ENCODE measurements at places on chromosomes 5 and 9.

DNA sequence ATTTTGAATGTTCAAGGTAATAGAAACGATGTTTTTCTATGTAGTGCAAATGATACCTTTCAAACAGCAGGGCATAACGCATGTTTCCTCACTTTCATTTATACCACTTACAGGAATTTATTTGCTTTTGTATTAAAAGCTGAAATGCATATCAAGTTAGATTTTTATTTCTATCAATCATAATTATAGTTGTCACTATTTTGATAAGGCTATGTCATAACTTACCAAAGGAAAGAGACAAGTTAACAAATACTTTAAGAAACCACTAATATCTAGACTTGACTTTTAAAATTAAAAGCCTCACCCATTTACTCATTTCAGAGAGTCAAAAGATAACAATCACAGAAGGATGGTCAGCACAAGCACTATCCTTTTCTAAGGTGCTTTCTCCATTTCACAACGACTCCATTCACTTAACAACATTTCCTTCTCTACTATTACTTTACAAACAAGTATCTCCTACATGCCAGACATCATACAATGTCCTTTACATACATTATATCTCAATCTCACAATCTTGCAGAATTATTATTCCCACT lies 12.6 kb downstream of the ERP44 start:
- no peak for DNase-seq

- no peak for DNase-seq
Measured at GRCh38 chr9:108162664-108163063, 673.1 kb upstream of the KLF4 start.

DNA sequence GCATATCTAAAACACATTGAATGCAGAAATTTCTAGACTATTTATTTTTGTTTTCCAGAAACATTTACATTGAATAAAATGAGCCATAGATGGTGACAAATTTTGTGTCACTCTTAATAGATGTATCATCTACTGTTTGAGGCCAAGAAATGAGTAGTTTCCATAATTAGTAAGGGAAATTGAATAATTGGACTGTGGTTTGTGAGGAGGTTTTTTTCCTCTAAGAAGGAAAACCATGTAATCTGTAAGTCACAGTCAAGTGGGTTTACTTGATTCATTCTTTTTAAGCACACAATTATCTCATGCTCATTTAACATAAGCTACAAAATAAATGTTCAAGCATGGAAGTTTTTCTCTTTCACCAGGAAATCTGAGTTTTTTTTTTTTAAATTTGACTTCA lies 876.4 kb downstream of the NR2F1-AS1 start:
- DNase-seq: no peak

- DNase-seq: no peak
Measured at GRCh38 chr5:23840083-23840482, 332.7 kb downstream of the PRDM9 start.

DNA sequence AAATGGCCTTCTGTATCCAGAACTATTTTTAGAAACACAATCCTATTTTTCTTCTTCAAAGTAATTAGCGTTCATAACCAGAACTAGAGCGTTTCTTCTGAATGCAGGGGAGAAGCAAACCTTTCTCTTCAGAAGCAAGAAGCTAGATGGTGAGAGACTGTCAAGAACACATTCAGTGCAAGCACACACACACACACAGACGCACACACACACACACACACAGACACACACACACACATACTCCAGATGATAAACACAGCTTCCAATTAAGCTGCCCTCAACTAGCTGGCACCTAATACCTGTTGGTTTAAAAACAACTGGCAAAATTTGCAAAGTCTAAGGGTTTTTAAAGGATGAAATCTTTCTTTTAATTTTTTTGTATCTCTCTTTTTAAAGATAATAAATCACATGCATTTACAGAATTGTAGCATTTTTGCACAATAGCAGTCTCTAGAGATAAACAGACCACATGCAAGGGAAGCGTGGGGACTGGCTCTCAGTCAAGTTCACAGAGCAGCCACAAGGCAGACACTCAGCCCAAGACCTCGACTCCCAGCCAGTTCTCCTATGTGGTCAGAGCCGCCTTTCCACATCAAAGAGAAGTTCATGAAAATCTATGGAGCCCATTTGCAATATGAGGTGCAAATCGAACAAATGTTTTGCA lies 138.5 kb downstream of the TTLL11 start:
- no peak for DNase-seq

GRCh38 chr5:122713041-122713440 lies 61.8 kb upstream of the SNX2 start:
- DNase-seq: no peak

DNA sequence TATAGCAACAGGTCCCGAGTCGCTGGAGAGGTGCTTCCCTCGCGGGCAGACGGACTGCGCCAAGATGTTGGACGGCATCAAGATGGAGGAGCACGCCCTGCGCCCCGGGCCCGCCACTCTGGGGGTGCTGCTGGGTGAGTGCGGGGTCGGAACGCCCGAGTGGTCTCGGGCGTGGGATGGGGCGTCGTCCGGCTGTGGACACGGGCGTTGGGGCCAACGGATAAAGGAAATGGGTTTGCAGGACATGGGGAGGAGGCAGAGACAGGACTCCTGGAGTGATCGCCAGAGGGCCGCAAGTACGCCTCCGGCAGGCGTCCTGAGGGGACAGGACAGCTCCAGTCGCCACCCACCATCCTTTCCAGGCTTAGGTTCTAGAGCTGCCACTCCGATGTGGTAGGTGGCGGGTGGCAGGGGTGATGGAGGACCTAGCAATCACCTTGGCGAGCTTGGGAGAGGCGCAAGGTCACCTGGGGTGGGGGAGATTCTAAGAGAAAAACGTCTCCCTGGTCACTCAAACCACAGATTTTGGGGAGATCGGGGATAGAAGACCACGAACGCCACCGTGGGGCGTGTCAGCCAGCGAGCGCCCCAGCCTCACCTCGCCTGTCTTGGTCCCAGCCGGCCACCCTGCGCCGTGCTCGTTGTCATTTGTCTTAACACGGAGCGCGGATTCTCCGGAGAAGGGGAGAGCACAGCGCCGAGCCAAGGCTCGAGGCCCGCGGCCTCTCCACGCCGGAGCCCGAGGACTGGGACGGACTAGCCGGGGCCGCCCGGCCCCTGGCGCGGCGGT lies 922 bp downstream of the LMX1B start:
- no peak for DNase-seq

- no peak for DNase-seq
Measured at GRCh38 chr5:137055271-137055872, 443.8 kb downstream of the SPOCK1 start.

DNA sequence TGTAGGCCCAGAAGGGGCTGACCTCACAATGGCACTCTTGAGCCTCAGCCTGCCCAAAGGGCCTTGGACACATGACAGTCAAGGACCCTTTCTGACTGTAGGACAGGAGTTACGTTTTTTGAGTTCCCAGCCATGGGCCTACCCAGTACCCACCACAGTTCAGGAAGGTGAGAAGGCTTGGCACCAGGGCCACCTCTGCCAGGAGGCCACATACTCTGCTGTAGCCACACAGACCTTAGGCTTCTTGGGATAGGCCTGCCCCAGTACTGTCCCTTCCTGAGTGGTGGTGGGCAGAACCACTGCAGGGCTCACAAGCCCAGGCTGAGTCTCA lies 12.8 kb downstream of the PDLIM4 start:
- no peak for DNase-seq

GRCh38 chr5:856531-857425 lies 6.0 kb upstream of the ZDHHC11 start:
- no peak for DNase-seq

- DNase-seq: no peak
Measured at GRCh38 chr9:125931211-125931610, 184.0 kb downstream of the PBX3 start.

- no peak for DNase-seq
Measured at GRCh38 chr5:62653001-62653863, 74.6 kb downstream of the LRRC70 start.

GRCh38 chr5:72624641-72625236 lies 117.5 kb upstream of the ZNF366 start:
- no peak for DNase-seq

DNA sequence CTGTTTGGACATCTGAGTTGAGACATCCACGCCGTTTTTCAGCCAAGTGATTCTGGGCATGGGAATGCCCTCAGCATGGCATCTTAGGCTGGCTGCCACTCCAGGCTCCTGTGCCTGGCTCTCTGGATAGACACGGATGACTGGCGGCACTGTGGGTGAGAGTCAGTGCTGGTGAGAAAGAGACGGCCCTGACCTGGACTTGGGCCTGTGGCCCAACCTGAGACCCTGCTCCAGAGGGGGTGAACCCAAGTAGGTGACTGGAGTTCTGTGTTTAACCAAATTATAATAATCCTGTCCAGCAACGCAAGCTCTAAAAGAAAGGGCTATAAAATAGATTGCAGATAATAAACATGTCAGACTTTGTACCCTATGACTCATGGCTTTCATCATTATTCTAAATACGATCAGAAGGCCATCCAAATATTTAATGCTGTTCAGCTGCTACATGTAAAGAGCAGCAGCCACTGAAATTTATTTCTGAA lies 173.9 kb downstream of the HSPA4 start:
- DNase-seq: no peak

GRCh38 chr9:105299190-105299854 lies 54.9 kb downstream of the SLC44A1 start:
- no peak for DNase-seq

DNA sequence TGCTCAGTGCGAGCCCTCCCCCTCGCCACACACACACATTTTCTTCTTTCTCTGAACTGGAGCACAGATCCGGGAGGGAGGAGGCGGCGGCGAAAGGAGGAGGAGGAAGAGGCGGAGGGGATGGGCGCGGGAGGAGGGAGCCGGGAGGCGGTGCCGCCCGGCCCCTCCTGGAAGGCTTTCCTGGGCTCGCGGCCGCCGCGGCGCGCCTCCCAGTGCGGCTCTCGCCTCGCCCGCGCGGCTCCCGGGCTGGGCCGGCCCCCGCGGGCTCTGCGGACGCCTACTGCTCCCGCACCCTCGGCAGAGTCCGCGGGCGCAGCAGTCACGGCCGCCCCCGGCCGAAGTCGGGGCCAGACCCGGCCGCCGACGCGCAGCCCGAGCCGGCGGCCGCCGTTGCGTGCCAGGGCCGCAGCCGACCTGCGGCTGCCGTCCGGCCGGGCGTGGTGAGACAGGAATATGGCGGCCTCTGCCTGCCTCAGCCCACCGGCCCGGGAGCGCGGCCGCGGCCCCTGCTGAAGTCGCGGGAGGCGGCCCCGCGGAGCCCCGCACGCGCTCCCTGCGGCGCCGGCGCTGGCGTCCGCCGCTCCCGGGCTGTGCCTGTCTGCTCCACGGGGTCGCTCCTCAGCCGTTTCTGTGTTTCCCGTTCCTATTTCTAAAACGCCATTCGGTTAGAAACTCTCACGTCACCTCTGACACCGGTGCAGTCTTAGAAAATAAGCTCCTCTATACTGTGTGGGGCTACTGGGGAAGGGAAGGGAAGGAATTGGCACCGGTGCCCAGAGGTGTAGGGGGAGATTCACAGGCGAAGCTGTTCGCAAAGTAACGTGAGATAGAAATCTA lies 500 bp upstream of the GNAQ start:
- DNase-seq: peak; percentile 58

- no peak for DNase-seq
Measured at GRCh38 chr5:115577329-115577728, 24.9 kb downstream of the TICAM2 start.

- DNase-seq: no peak
Measured at GRCh38 chr5:90613918-90614504, 55.4 kb downstream of the ADGRV1 start.

DNA sequence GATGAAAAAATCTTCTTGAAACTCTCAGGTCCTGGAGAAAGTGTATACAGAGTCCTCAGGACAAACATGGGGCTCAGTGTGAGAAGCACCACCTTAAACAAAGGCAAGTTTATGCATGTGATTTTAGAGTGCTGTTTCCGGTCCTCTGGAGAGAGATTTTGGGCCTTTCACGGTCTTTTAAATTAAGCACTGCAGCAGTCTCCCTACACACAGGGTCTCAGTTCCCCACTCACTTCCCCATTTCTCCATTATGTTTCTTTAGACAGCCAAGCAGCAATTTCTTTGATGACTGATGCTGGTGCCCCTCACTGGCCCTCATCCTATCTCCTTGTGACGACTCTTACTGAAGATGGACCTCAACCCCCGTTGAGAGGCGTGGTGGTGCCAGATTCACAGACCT lies 220.2 kb upstream of the CLINT1 start:
- DNase-seq: no peak

DNA sequence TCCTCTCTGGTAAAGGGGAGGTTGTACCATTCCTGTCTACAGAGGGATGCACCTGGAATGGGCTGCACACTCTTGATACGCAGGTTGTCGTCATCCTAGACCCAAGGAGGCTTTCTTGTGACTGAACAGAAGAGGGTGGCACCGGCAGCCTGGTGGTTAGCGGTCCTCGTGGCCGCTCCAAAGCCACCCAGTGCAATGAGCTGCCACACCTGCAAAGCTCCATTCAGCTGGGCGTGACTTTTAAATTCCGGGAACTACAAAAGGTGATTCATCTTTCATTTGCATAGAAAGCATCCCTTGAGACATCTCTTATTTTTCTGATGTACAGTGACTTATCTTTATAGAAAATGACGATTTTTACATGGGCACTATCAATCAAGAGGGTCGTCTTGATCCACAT lies 286.1 kb upstream of the IRX1 start:
- DNase-seq: no peak

DNA sequence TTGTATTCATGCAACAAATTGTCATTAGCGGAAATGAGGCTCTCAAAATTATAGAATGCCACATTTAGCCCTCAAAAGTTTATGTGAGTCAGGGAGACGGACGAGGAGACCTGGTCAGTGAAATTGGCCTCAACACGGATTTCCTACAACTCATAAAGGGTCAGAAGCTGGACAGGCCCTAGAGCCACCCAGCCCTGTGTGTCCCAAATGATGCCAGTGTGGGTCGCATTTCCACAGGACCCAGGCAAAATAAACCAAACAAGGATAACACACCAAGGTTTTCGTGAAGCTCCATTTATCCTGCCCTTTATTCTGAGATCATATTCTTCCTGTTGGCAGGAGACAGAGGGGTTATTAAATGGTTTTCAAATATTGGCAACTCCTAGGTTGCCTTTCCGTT lies 72.0 kb upstream of the COL5A1 start:
- no peak for DNase-seq

DNA sequence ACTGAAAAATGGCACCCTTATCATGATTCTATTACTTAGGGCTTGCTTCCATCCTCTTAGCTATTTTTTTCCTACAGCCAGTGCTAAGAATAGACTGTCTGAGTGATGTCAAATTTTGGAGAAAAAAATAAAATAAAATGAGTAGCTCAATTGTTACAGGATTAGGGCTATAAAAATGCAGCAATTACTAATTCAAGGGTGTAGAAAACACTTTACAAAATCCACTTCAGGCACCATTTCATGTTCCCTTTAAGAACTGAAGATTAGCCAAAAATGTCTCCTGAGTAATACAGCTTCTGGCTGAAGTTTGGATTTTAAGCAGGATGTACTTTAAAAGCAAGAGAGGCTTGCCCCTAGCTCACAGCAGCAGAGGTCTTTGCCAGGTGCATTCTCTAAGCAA lies 240.5 kb upstream of the IRX1 start:
- DNase-seq: no peak

- no peak for DNase-seq
Measured at GRCh38 chr9:14302405-14302804, 11.5 kb downstream of the NFIB start.

- DNase-seq: no peak
Measured at GRCh38 chr5:42974536-42974935, 65.6 kb downstream of the ANXA2R start.

- no peak for DNase-seq
Measured at GRCh38 chr5:1026700-1027621, 18.4 kb downstream of the NKD2 start.

- DNase-seq: no peak
Measured at GRCh38 chr5:140245341-140245740, 57.6 kb downstream of the PFDN1 start.

- DNase-seq: no peak
Measured at GRCh38 chr5:52831786-52832511, 44.2 kb downstream of the ITGA1 start.

- DNase-seq: no peak
Measured at GRCh38 chr9:35653611-35654010, 2.9 kb upstream of the SIT1 start.
